ENCODE measurements at places on chromosomes 1 and 21. TPM values are rescaled to one million over a fixed set of nuclear protein-coding genes. Genes with fewer than 3 reads are reported as not detected.

SPATA21 gene
- 0.05 TPM for total RNA-seq

HAX1 gene
- total RNA-seq = 142 TPM

DNA sequence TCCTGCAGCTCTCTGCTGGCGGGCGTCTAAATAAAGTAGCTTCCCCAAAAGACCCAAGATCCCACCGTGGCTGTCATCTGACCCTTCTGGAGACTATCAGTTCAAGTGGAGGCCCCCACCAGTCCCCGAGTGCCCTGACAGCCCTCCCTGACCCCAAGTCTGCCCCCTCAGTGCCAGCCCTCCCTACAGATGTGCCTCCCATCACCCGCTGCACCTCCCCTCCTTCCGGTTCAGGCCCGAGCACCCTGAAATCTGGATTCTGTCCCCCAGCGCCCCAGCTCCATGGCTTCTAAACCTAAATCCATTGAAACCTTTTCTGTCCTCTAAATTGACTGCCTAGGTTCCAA is 595 bp downstream of the IL10RB start:
- peak; percentile 45 for DNase-seq
- H3K4me1 ChIP-seq = peaks cover 48% of the 10 kb centered on the region
- peak overlapping the region; percentile 95 for H3K4me3 ChIP-seq
- H3K27me3 ChIP-seq = no peaks in the 10 kb centered on the region
- peaks cover 72% of the 10 kb centered on the region for H3K36me3 ChIP-seq
- peak overlapping the region; percentile 88 for H3K27ac ChIP-seq

DNA sequence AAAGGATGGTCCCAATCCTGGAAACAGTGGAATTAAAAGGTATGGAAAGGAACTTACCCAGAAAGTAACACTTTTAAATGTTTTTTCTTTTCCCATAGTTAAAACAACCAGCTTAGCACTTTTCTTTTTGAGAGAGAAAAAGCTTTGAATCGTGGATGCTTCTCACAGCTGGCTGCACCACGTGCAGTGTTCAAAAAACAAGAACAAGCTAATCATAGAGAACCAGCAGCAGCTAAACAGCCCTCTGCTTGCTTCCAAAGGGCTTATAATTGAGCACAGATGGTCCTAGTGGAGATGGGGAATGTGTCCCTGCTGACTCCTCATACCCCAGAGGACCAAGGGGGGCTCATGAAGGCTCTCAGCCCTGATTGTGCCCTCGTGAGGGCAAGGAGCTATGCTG is 26.4 kb downstream of the UTP25 start:
- H3K4me1 ChIP-seq = peaks cover 2% of the 10 kb centered on the region
- H3K4me3 ChIP-seq = no peak overlapping the region
- peaks cover 23% of the 10 kb centered on the region for H3K36me3 ChIP-seq
- H3K27me3 ChIP-seq = no peaks in the 10 kb centered on the region
- DNase-seq = no peak
- no peak overlapping the region for H3K27ac ChIP-seq

- DNase-seq = no peak
- no peak overlapping the region for H3K4me3 ChIP-seq
- H3K36me3 ChIP-seq = no peaks in the 10 kb centered on the region
- H3K27ac ChIP-seq = no peak overlapping the region
- peaks cover 26% of the 10 kb centered on the region for H3K27me3 ChIP-seq
- no peaks in the 10 kb centered on the region for H3K4me1 ChIP-seq
These were observed 24.8 kb downstream of the NOS1AP start for GRCh38 chr1:162094271-162094670.

GRCh38 chr1:10288029-10288615 is 77.8 kb downstream of the KIF1B start:
- no peak overlapping the region for H3K4me3 ChIP-seq
- no peak for DNase-seq
- no peaks in the 10 kb centered on the region for H3K27me3 ChIP-seq
- H3K36me3 ChIP-seq = peaks cover 31% of the 10 kb centered on the region
- H3K27ac ChIP-seq = no peak overlapping the region

KRTAP11-1 gene
- total RNA-seq = not detected
